ELF-1 (cell line): ENCODE measurements at places on chromosomes 2 and 18.

GRCh38 chr18:23835506-23835905, 146.3 kb downstream of the LAMA3 start:
- DNase-seq, result no peak

DNA sequence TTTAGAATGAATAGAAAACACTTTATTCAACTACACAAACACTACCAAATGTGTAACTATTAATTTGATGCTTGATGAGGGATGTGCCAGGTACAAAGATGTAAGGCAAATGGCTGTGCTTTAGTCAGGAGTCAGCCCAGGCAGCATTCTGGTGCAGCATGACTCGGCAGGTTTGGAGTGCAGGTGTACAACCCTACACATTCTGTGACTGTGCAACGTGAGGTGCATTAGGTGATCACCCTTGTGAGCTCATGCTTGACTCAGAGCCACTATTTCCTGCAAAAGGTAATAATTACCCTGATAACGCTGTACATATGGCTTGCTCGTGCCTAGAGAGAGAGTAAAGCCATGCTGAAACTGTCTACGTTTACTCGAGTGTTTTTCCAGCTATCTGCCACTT, 288.7 kb upstream of the DSEL start:
- DNase-seq, result peak; percentile 7

GRCh38 chr2:226835420-226835795, 446 bp upstream of the RHBDD1 start:
- DNase-seq, result no peak

- DNase-seq, result no peak
Observed at GRCh38 chr2:236861196-236861875, 224.4 kb upstream of the COPS8 start.

DNA sequence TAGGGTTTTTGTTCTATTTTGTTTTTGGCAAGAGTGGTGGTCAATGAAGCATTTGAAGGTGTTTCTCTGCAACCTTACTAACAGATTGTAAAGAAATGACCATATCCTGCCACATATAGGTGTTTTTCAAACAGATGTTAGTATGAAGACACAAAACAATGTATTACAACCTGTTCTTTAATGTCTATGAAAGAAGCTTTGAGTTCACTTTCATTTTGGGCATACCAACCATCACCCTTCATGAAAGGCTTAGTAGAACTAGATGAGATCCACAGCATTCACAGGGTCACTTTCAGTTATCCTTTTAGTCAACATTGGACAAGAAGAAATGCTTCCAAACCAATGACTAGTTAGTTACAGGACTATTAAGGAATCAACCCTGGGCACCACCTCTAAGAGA, 95.1 kb downstream of the EHBP1 start:
- DNase-seq, result no peak

- DNase-seq, result no peak
Observed at GRCh38 chr2:11281186-11281585, 63.2 kb downstream of the ROCK2 start.

GRCh38 chr2:58339548-58340243, 98.6 kb upstream of the FANCL start:
- no peak for DNase-seq

DNA sequence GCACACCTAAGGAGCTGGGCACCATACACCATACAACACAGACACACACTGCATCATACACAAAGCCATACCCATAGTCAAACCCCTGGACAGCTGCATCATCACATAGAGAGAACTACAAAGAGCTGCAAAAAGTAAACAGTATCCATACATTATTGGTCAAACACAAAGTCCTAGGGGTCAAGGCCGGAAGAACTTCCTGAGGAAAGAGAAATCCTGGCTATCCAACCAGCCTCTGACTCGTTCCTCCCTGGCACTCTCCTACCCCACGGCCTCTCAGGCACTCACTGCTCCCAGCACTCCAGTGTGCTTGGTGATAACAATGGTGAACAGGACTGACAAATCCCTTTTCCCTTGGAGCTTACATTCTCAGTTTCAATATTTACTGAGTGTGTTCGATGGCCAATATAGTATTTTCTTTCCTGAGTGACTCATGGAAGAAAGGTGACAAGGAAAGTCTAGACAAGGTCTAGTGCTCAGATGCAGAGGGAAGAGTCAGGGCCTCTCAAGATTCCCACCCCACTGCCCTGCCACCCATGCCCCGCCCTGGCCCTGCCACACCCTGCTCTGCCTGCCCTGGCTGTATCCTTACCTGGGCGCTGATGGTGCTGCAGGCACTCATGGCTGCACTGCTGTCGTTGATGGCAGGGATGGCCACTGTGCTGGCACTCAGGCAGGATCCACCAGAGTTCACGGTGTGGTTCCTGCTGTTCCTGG, 3.4 kb downstream of the CFAP65 start:
- no peak for DNase-seq

GRCh38 chr18:62122330-62122729, 64.5 kb downstream of the PIGN start:
- DNase-seq, result no peak

- DNase-seq, result no peak
Observed at GRCh38 chr2:70645733-70646419, 92.2 kb upstream of the TGFA start.

- DNase-seq, result no peak
Observed at GRCh38 chr2:238703436-238703835, 144.4 kb upstream of the TWIST2 start.

DNA sequence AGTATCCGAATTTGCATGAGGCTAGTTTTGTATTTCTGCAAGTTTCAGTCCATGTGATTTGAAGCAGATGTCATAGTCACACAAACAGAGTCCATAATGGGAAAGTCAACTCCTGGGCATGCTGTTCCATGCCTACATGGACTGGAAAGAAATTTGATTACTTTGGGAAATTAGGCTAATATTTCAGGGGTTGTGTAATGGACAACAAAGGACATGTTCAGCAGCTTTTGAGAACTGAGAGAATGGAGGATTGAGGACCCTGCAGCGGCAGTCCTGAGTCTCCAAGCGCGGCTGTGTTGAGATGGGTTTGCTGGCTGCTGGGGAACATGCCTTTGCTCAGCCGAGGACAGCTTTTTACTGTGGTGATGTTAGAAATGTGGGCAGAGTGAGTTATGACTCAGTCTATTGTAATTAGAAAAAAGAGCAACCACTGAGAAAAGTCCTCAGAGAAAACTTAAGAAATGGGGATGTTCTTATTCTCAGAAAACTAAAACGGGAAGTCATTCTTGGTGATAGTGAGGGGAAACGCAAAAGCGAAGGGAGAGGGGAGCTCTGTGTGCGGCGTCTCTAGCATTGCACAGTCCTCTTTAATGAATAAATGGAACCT, 149.2 kb downstream of the FAM210A start:
- no peak for DNase-seq

- peak; percentile 57 for DNase-seq
Observed at GRCh38 chr18:58223717-58224424, 179.8 kb downstream of the NEDD4L start.

GRCh38 chr2:121502781-121503180, 27.9 kb upstream of the RNU4ATAC start:
- DNase-seq, result no peak

GRCh38 chr2:43125090-43125998, 101.1 kb downstream of the ZFP36L2 start:
- DNase-seq, result no peak

DNA sequence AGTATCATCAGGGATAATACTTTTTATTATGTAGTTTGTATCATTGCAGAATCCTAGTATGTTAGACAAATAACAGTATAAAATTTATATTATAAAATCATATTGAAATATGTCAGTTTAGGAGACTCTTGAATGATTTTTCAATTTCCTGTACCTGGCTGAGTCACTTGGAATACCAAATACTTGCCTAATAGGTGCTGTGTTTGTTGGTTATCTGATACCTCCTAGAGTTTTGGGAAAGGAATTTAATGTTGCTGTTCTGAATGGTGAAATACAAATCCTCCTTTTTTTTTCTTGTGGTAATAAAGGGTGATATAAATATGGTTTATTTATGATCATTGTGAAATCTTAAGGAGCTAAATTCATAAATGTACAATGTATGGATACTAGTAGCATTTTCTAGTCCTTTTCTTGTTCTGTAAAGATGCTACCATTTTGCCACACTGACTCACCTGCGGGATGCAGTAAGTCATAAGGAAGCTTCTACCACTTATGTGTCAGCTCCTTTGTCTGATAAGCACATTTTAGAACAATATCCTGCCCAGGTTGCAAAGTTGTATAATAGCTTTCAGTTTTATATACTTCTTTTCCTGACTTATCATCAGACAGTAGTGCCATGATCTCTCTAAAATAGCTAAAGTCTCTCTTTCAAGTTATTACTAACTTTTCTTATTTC, 465.5 kb downstream of the XIRP2 start:
- DNase-seq, result no peak

GRCh38 chr2:79369127-79369526, 143.7 kb upstream of the CTNNA2 start:
- peak; percentile 1 for DNase-seq
